ENCODE measurements at places on chromosomes 5 and 9.

DNA sequence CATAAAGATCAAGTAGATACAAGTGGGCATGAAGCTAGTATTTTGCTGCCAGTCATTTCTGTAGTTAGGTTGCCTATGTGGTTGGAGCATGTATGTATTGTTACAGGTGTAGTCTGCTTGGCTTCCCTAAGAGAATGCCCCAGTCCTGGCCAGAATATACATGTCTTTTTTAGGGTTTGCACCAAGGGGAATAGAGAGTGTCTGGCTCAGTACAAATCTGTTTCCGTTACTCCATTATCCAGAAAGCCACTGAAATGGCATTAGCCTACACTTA, 23.2 kb downstream of the TGFBR1 start:
- DNase-seq: no peak

DNA sequence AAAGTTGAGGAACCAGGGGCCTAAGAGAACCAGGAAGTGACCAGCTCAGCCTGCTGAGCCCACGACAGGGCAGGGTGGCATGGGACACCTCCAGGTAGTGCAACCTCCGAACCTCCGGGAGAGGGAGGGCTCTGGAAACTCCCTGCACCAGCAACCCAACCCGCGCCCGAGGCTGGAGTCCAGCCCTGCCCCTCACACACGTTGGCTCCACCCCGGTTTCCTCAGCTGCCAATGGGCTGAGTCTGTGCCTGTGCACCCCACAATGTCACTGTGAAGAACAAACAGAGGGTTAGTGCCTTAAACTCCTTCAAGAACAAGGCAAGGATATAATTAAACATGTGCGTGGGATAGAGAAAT, 17.0 kb upstream of the UNC5A start:
- no peak for DNase-seq

DNA sequence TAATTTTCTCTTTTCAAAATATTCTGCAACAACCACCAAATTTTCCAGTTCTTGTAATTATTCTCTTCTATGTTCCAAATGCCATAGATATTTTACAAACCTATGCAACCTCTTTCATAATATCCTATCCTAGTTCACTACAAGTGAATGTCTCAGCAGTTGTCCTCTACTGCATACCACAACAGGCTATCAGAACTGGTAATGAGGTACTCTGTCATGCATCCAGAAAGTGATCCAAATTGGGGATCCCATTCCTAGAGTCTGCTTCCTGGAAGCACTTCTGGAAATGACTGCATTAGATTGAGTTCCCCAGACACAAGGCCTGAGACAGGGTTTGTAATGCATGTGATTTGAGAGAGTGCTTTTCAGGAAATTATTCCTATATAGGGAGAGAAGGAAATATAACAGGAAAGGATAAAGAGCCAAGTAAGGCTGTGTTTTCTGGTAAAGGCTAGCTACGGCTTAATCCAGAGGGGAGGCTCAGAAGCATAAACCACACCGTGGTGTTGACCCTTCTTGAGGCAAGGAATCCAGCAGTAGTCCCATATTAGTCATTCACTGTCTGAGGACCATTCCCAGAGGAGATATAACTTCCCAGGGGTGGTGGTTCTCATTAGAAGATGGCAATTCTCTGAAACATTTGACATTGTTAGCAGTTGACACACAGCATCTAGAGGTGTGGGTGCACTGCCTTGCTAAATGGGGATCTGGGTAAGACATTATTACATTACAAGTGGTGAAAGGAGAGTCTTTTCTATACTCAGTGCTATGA, 80.3 kb upstream of the FST start:
- DNase-seq: no peak

DNA sequence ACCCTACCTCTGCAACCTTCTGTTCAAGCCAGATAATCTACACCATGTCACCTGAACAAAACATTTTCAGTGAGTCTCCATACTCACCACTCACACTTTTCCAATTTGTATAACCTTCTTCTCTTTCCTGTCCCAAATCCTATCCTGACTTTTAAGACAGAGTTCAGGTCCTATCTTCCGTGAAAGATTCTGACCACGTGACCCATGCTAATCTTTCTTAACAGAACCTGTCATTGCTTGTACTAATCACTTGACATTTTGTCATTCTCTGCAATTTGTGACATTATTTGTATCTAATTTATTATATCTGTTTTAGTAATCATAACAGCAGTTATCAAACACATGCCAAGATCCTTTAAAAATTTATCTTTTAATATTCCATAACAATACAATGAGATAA, 132.5 kb upstream of the PRLR start:
- no peak for DNase-seq

DNA sequence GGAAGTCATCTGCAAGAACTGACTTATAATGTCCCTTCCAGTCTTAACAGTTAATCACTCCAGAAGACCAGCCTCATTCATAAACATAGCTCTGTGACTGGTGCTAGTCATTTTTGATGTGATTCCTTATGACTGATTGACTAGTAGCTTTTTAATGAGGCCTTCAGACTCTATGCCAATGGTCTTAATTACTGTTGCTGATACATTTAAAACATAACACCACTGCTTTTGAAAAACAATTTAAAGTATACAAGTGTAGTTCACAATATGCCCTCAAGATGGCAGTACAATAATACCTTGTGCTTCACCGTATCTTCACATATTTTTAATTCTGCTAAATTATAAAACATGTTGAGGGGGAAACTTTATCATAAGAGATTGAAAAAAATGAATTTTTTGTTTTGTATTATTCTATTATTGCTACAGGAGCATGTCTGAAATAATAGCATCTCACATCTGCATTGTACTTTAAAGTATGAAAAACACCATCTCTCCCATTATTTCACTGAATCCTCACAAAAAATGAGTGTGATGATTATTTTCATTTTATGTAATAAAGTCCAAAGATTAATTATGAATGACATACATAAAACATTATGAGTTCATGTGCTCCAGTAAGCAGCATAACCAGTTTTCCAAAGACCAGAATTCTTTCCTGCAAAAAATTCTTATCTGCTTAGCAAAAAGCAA, 55.2 kb upstream of the SHISAL2B start:
- no peak for DNase-seq

DNA sequence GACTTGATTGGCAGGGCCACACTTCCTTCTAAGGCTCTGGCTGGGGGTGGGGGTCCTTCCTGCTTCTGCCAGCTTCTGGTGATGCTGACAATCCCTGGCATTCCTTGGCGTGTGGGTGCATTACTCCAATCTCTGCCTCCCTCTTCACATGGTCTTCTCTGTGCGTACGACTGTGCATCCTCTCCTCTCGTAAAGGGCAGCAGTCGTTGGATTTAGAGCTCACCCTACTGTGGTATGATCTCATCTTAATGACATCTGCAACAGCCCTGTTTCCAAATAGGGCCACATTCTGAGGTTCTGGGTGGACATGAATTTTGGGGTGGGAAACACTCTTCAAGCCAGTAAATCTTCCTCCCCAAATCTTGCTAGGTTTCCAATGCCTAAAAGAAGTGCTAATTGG, 36.8 kb downstream of the ROPN1L start:
- DNase-seq: no peak

DNA sequence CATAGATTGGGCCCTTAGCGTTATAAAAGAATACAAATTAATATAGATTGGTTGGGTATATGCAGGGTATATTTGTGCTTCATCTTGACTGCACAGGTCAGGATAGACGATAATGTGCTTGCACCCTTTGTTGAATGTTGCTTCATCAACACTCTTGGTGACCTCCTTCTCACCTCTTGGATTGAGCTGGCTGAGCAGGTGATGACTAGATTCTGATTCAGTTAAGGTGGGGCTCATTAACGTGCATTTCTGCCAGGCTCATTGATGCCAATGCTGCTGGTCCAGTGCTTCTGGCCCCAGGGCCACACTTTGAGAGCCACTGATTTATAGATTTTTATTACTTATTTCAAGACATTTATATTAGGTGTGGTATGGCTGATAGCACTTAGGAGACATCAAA, 27.7 kb downstream of the PCSK5 start:
- no peak for DNase-seq

GRCh38 chr9:111843971-111844370, 49.2 kb upstream of the SHOC1 start:
- DNase-seq: no peak

DNA sequence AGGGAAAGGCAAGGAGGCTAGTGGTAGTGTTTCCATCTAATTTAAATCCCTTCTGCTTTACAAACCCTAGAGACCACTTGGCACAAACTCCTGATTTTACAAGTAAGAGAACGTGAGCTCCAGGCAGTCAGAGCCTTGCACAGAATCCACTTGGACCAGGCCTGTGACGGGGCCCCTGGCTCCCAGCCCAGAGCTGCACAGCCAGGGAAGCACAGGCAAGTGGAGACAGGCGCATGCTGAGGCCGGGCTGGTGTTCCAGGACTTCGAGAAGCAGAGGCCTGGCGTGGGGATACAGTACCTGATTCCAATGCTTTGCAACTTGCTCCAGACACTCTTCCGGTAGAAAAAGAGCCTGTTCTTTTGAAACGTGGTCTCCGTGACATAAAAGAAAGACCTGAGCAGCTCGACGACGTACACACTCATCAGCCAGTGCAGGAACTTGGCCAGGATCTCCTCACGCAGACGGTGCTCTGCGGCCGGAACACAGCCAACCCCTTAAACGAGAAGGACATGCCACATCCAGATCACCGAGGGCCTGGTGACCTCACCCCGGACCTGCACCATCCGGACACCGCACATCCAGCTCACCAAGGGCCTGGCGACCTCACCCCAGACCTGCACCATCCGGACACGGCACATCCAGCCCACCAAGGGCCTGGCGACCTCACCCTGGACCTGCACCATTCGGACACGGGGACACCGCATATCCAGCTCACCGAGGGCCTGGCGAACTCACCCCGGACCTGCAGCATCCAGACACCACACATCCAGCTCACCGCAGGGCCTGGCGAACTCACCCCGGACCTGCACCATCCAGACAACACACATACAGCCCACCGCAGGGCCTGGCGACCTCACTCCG, 12.5 kb downstream of the TERT start:
- no peak for DNase-seq

GRCh38 chr5:134037160-134037559, 32.4 kb upstream of the VDAC1 start:
- DNase-seq: no peak

DNA sequence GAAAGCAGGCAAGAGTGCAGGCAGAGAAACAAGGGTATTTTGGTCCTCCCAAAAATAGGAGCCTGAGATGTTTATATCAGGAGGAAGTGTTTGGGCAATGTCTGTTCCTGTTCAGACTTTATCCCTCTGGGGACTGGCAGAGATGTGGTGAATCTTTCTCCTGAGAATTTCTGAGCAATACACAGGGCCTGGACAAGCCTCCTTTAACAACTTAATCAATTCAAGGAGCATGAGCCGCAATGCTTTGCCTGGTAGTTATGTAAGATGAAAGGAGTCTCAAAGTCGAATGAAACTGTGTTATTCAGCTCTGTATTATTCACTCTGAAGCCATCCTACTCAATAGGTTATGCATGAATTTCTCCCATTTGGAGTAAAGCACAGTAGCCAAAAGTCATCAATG, 365.6 kb downstream of the MAN2A1 start:
- DNase-seq: no peak

DNA sequence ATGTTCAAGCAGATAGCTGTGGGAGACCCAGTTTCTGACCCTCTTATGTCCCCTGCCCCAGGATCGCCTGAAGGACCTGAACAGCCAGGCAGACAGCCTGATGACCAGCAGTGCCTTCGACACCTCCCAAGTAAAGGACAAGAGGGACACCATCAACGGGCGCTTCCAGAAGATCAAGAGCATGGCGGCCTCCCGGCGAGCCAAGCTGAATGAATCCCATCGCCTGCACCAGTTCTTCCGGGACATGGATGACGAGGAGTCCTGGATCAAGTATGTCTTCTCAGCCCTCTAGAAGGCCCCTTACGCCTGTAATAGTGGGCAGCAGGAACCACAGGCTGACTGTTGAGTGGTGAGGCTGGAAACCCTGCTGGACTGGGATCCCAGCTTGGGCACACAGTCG, 41.1 kb downstream of the DYNC2I2 start:
- DNase-seq: no peak

- DNase-seq: no peak
Observed at GRCh38 chr5:138538943-138539627, 4.0 kb downstream of the ETF1 start.

- DNase-seq: no peak
Observed at GRCh38 chr9:72527801-72528195, 6.4 kb downstream of the TMC1 start.

- DNase-seq: no peak
Observed at GRCh38 chr5:181259974-181260719, 796 bp downstream of the TRIM52 start.

DNA sequence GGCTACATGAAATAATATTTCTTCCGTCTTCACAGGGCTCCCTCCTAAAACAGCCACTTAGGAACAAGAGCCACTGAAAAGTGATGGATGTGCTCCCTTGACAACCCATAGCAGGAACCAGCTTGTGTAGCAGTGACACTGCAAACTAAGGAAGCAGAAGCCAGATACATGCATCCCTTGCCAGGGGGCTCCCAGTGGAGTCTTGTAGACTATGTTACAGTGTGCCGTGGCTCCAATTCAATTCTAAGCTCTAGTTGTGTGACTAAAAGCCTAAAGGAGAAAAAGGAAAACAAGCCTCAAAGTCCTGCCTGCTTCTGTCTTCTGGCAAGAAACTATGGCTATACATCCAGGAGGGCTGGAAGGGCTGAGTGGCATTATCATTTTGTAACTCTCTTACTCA, 12.2 kb upstream of the TAF1L start:
- no peak for DNase-seq

DNA sequence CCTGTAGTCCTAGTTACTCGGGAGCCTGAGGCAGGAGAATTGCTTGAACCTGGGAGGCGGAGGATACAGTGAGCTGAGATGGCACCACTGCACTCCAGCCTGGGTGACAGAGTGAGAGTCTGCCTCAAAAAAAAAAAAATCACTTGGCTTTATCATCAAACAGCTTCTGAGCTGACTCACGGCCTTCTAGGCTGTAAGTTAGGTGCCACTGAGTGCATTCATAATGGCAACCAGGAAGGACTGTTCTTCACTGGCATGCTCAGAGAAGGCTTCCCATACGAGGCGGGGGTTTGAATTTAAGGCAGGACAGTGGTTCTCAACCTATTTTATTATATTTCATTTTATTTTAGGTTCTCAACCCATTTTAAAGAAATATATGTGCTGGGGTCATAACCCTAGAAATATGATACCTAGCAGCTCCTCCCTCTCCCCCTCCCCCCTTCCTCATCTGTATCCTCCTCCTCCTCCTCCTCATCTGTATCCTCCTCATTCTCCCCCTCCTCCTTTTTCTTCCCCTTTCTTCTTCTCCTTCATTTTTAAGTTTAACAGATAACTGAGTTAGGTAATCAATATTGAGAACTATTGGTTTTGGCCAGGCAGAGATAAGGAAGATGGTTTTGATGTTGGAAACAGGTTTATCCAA, 19.0 kb upstream of the LHFPL2 start:
- no peak for DNase-seq
